ENCODE measurements at places on chromosomes 1 and 21. TPM values are rescaled to one million over a fixed set of nuclear protein-coding genes. Genes with fewer than 3 reads are reported as not detected.

- no peak for DNase-seq
- no peaks in the 10 kb centered on the region for H3K4me1 ChIP-seq
- peaks cover 16% of the 10 kb centered on the region for H3K27me3 ChIP-seq
- no peak overlapping the region for H3K27ac ChIP-seq
- no peak overlapping the region for H3K4me3 ChIP-seq
These were observed 18.1 kb upstream of the PTPN14 start for GRCh38 chr1:214569357-214570004.

DNA sequence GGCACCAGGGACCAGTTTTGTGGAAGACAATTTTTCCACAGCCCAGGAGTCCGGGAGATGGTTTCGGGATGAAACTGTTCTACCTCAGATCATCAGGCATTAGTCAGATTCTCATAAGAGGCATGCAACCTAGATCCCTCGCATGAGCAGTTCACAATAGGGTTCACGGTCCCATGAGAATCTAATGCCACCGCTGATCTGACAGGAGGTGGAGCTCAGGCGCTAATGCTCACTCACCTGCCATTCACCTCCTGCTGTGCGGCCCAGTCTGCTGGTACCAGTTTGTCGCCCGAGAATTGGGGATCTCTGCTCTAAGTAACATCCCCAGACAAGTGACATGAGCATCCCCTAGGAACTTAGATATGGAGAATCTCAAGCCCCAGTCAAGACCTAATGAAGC is 180.7 kb downstream of the COQ8A start:
- no peaks in the 10 kb centered on the region for H3K36me3 ChIP-seq
- H3K4me1 ChIP-seq: no peaks in the 10 kb centered on the region
- no peak overlapping the region for H3K27ac ChIP-seq
- no peak for DNase-seq
- peaks cover 11% of the 10 kb centered on the region for H3K27me3 ChIP-seq
- H3K4me3 ChIP-seq: no peak overlapping the region

DNA sequence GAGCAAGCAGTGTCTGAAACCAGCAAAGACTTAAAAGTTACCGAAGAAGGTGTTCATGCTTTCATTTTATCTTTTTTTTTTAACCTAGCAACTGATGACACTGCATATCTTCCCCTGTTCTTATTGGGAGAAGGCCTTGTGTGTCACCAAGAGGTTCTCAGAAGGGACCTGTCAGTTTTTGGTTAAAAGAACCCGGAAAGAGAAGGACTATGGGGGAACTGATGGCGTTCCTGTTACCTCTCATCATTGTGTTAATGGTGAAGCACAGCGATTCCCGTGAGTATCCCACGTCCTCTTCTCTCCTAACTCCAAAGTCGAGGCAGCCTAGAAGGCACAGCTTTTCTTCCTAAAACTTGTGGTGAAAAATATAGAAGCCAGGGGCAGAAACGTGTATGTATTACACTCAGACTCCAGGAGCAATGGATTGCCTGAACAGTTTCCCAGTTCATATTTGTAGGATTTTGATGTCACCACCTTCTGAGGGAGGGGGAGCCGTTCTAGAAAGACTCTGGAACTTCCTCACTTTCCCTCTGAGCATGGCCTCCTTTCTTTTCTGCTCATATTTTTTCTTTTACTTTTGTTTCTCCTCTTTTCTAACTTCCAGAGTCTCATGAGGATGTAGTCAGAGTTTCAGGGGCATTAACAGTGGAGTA is at the start of gene MR1:
MR1 (plus strand) TSS at position 185 of the 653 bp plus-strand sequence; CDS start at position 210, 25 bp downstream.
- H3K4me3 ChIP-seq: peak within 1 kb of the TSS; percentile 92
- peaks cover 12% of the 10 kb centered on the region for H3K36me3 ChIP-seq
- H3K27ac ChIP-seq: peak within 1 kb of the TSS; percentile 99

GRCh38 chr1:153532769-153533599 is 2.8 kb downstream of the S100A6 start:
- peaks cover 44% of the 10 kb centered on the region for H3K4me1 ChIP-seq
- H3K27me3 ChIP-seq: no peaks in the 10 kb centered on the region
- peak overlapping the region; percentile 91 for H3K4me3 ChIP-seq
- peak; percentile 87 for DNase-seq

DNA sequence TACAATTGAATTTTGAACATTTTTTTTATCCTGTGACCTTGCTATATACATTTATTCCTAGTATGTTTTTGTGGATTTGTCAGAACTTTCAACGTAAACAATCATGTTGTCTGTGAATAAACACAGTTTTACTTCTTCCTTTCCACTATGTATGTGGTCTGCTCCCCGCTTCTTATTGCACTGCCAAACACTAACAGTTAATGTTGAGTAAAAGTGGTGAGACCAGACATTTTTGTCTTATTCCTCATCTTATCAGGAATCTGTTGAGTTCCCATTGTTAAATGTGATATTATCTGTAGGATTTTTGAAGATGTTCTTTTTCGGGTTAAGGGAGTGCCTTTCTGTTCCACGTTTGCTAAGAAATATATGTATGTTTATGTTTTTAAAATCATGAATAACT is 45.9 kb downstream of the CAMSAP2 start:
- H3K4me3 ChIP-seq: no peak overlapping the region
- peaks cover 5% of the 10 kb centered on the region for H3K36me3 ChIP-seq
- H3K27me3 ChIP-seq: no peaks in the 10 kb centered on the region
- no peak for DNase-seq
- H3K27ac ChIP-seq: no peak overlapping the region
- H3K4me1 ChIP-seq: peaks cover 1% of the 10 kb centered on the region

GRCh38 chr1:238152119-238152518 is 261.4 kb upstream of the ZP4 start:
- no peak for DNase-seq
- H3K4me3 ChIP-seq: no peak overlapping the region
- no peaks in the 10 kb centered on the region for H3K36me3 ChIP-seq
- no peaks in the 10 kb centered on the region for H3K4me1 ChIP-seq
- no peak overlapping the region for H3K27ac ChIP-seq
- H3K27me3 ChIP-seq: no peaks in the 10 kb centered on the region

GRCh38 chr1:23402286-23403037 is 22.1 kb downstream of the TCEA3 start:
- no peak overlapping the region for H3K4me3 ChIP-seq
- DNase-seq: no peak
- H3K27me3 ChIP-seq: no peaks in the 10 kb centered on the region
- H3K27ac ChIP-seq: no peak overlapping the region
- peaks cover 5% of the 10 kb centered on the region for H3K4me1 ChIP-seq
- H3K36me3 ChIP-seq: peaks cover 4% of the 10 kb centered on the region

GRCh38 chr1:21621761-21622436 is 47.3 kb downstream of the RAP1GAP start:
- H3K36me3 ChIP-seq: no peaks in the 10 kb centered on the region
- DNase-seq: peak; percentile 41

DNA sequence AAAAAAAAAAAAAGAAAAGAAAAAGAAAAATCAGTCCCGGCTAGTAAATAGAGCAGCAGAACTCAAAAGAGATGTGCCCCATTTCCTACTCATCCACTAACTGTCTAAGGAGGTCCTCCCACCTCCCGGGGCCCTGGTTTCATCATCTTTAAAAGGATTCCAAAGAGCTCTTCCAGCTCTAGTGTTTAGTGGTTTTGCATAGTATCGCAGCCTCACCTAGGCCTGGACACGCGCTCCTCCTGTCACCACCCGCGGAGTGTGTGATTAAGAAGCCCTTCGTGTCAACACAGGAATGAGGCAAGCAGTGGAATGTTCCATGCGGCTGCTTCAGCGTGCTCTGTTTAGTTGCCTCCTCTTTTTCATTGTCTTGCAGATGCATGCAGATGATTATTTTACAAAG is 49.0 kb downstream of the LBR start:
- peaks cover 4% of the 10 kb centered on the region for H3K4me1 ChIP-seq
- peaks cover 2% of the 10 kb centered on the region for H3K36me3 ChIP-seq
- H3K27ac ChIP-seq: no peak overlapping the region
- no peak for DNase-seq
- no peaks in the 10 kb centered on the region for H3K27me3 ChIP-seq
- no peak overlapping the region for H3K4me3 ChIP-seq

DNA sequence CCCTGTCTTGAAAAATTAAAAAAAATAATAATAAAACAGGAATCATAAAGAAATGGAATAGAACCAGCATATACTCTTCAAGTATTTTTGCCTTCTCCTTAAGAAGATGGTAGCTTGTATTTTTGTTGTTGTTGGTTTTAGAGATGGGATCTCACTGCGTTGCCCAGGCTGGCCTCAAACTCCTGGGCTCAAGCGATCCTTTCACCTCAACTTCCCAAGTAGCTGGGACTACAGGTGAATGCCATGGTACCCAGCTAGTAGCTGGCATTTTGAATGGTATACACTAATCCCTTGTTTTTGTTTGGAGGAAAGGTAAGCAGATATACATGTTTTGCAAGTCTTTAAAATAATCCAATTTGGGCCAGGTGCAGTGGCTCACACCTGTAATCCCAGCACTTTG is 34.7 kb upstream of the ERO1B start:
- no peaks in the 10 kb centered on the region for H3K4me1 ChIP-seq
- H3K4me3 ChIP-seq: no peak overlapping the region
- DNase-seq: no peak
- H3K27ac ChIP-seq: no peak overlapping the region

DNA sequence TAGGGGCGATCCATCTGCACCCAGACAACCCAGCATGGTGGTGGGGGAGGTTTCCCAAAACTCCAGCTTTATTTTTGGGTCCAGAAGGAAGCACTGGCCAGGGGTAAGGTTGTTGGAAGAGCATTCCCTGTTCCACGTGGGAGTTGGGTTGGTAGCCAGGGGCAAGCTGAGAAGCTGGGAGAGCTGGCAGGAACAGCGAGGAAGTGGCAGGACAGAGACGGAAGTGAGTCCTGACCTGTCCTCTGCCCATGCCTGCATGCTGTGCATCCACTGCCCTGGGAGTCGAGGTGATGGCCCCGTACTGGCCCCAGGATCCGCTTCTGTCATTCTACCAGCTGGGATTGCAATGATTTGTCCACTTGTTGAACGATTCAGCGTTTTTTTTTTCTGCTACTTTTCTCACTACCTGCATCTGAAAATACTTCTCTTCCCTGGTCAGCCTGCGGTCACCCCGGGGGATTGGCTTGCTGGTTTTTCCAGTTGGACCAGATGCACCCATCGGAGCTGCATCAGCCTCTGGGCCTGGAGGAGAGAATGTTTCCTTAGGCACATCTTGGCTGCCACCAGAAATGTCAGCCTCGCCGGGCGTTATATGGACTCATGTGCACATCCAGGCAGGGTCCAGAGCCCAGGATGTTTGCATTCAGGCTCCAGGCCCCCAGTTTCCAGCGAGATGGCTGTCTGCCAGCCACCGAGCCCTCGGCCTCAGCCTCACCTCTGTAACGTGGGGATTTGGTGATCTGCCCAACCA is 28.3 kb upstream of the TMPRSS2 start:
- no peaks in the 10 kb centered on the region for H3K36me3 ChIP-seq
- DNase-seq: no peak
- H3K27me3 ChIP-seq: peaks cover 17% of the 10 kb centered on the region
- no peak overlapping the region for H3K27ac ChIP-seq
- H3K4me1 ChIP-seq: no peaks in the 10 kb centered on the region

DNA sequence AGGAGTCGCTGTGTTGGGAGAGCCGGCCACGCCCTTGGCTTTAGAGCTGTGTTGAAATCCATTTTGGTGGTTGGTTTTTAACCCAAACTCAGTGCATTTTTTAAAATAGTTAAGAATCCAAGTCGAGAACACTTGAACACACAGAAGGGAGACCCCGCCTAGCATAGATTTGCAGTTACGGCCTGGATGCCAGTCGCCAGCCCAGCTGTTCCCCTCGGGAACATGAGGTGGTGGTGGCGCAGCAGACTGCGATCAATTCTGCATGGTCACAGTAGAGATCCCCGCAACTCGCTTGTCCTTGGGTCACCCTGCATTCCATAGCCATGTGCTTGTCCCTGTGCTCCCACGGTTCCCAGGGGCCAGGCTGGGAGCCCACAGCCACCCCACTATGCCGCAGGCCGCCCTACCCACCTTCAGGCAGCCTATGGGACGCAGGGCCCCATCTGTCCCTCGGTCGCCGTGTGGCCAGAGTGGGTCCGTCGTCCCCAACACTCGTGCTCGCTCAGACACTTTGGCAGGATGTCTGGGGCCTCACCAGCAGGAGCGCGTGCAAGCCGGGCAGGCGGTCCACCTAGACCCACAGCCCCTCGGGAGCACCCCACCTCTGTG is 4.7 kb downstream of the C1orf35 start:
- H3K4me3 ChIP-seq: no peak overlapping the region
- no peak for DNase-seq
- H3K27me3 ChIP-seq: no peaks in the 10 kb centered on the region
- peaks cover 10% of the 10 kb centered on the region for H3K4me1 ChIP-seq

- H3K27me3 ChIP-seq: peaks cover 6% of the 10 kb centered on the region
- H3K36me3 ChIP-seq: no peaks in the 10 kb centered on the region
- H3K4me1 ChIP-seq: peaks cover 33% of the 10 kb centered on the region
- H3K4me3 ChIP-seq: no peak overlapping the region
- no peak for DNase-seq
- H3K27ac ChIP-seq: no peak overlapping the region
These were observed 6.0 kb upstream of the C1orf174 start for GRCh38 chr1:3905953-3906671.

GRCh38 chr1:57987523-57987922 is 559.0 kb downstream of the OMA1 start:
- H3K27ac ChIP-seq: no peak overlapping the region
- H3K4me3 ChIP-seq: no peak overlapping the region
- H3K4me1 ChIP-seq: peaks cover 9% of the 10 kb centered on the region

- H3K27me3 ChIP-seq: peaks cover 3% of the 10 kb centered on the region
- no peak overlapping the region for H3K27ac ChIP-seq
- no peaks in the 10 kb centered on the region for H3K4me1 ChIP-seq
These were observed 6.4 kb upstream of the SMCP start for GRCh38 chr1:152871731-152872126.

DNA sequence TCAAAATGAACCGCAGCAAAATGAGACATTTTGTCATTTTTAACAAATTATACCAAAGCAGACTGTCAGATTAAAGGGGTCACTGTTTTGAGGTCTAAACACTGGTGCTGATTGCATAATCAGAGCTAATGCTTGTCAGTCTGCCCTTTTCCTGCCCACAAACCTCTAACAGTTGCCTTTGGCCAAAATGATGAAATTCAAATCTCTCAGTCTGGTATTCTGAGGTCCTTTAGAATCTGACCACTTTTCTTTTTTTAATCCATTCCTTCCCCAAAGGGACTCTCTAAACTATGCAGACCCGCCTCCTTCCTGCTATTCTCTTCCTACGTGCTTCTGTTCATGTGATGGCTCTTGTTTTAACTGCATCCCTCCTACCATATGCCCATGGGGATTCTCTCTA is 145.2 kb upstream of the SPATA6 start:
- no peaks in the 10 kb centered on the region for H3K36me3 ChIP-seq
- peak overlapping the region; percentile 40 for H3K27ac ChIP-seq
- peaks cover 13% of the 10 kb centered on the region for H3K4me1 ChIP-seq
- H3K4me3 ChIP-seq: peak overlapping the region; percentile 61
- H3K27me3 ChIP-seq: peaks cover 16% of the 10 kb centered on the region
- no peak for DNase-seq

- no peak overlapping the region for H3K4me3 ChIP-seq
- no peak for DNase-seq
- H3K4me1 ChIP-seq: peaks cover 11% of the 10 kb centered on the region
- no peak overlapping the region for H3K27ac ChIP-seq
These were observed 59.2 kb downstream of the CLSTN1 start for GRCh38 chr1:9764550-9764949.

NFASC gene
- total RNA-seq: 0.31 TPM

DDAH1 gene
- not detected for total RNA-seq

VSIG8 gene
- total RNA-seq: not detected

SLC16A4 gene
- total RNA-seq: 0.23 TPM

TOMM20 gene
- 81.2 TPM for total RNA-seq

TENT5C gene
- total RNA-seq: 18.4 TPM

DESI2 gene
- total RNA-seq: 31.3 TPM

HAO2 gene
- total RNA-seq: not detected

SPRR1B gene
- not detected for total RNA-seq

SPAG17 gene
- total RNA-seq: not detected

THEM5 gene
- not detected for total RNA-seq

MNDA gene
- 0.31 TPM for total RNA-seq

SPOCD1 gene
- total RNA-seq: 0.34 TPM

Data from activated naive CD8-positive, alpha-beta T cell treated with anti-CD3 and anti-CD28 coated beads, Interleukin-2, amount 10 ng/mL, durations not matched to agents 7 days and 5 days (primary cell).